Stimulated activated CD8-positive, alpha-beta memory T cell treated with anti-CD3 and anti-CD28 coated beads, Interleukin-12 subunit alpha, Interleukin-12 subunit beta, amount 100 ng/mL, for 4 hours (primary cell): ENCODE measurements at places on chromosomes 1 and 21.

GRCh38 chr21:40985370-40985769 is 138.4 kb upstream of the DSCAM start:
- no peak for DNase-seq

GRCh38 chr1:242240077-242240476 is 241.2 kb upstream of the MAP1LC3C start:
- no peak for DNase-seq

DNA sequence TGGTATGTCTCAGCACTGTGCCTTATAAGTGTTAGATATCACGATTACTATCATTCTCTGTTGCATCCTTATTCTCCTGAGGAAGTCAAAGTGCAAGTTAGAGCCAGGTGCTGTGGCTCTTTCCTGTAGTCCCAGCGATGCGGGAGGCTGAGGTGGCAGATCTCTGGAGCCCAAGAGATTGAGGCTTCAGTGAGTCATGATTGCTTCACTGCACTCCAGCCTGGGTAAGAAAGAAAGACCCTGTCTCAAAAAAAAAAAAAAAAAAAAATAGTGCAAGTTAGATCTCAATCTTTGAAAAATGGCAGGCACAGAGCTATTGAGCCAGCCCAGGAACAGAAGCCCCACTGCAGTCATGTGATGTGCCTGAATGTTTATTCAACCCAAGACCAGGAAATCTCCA is 147.8 kb upstream of the POGK start:
- no peak for DNase-seq

DNA sequence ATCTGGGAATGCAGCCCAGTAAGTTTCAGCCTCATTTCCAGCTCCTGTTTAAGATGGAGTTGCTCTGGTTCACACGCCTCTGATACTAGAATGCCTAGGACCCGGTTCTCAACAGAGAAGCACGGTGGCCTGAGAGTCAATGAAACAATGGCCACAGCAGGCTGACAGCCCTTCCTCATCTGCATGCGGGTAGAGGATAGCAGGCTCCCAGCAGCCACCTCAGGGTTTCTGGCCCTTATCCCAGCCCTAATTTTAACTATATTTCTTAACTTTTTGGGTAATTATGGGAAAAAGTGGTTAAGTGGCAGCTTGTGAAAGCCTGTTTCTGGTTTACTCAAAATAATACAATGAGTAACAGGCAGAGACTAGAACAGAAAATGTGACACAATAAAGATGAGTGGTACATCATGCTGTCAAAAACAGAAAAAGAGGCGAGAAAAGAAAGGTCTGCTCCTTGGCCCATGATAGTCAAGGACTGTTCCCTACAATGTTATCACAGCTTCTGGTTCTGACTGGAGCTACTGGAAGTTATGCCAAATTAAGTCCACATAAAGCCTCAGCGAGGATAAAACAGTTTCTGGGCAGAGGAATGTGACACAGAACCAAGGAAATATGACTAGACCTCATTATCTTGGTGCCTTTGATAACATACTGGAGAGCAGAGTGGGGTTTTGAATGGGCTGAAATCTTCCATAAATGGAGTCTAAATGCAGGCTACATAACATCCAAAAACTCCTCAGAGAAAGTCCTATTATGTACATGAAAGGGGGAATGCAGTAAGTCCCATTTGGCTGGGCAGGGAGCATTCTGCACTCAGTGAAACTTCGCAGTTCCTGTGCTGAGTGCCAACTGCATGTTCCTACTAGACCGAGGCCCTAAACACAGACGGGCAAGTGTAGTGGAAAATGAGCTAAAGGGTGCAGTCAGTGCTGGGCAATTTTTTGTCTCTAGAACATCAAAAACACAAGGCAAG is 92.1 kb downstream of the NIBAN1 start:
- DNase-seq = no peak

DNA sequence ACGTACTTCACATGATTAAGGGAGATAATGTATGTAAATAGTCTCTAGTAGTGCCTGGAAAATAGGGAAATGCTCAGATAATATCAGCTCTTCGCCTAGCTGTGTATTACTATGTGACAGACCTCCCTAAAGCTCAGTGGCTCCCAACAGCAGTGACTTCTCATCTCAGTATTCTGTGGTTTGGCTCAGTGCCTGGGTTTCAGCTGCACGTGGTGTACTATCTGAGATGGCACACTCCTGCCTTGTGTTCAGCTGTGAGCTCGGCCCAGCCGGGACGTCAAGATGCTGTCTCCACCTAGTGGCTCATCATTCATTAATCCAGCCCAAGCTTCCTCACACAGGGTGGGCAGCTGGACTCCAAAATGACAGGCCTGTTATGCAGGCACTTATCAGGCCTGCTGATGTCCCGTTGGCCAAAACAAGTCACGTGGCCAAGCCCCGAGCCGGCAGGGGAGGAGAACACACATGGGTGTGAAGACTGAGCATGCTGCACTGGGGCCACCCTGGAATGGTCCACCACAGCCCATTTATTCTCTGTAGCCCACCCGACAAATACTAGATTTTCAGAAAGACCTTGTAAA is 17.8 kb downstream of the SLFNL1 start:
- DNase-seq = peak; percentile 67

DNA sequence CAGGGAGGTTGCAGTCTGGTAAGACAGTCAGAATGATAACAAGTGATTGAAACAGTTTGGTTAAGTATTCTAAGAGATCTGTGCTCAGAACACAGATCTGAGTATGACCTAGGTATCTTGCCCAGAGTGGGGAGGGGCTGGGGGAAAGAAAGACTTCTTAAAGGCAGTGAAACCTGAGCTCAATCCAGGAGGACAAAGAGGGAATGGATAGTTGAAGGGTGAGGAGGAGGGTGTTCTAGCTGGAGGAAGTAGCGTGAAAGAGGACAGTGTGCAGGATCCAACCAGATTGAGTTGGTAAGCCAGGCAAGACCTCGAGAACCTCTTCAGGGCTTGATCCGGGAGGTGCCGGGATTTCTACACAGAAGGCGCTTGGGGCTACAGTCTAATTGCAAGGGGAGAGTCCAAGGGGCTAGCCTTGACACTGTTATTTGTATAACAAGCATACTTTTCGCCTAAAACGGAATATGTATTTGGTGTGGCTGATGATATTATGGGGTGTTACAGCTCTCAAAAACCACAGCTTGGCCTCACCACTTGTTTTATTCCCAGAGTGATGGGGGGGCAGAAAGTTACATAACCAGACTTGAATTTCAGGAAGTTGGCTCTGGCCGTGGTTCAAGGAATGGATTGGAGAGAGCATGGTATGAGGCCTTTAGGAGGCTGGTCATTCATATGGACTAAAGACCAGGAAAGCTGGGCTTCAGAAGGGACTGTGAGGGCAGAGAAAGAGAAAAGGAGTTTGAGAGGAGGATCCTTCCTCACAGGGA is 19.1 kb downstream of the RCSD1 start:
- DNase-seq = no peak

GRCh38 chr1:57033222-57034001 is 67.6 kb upstream of the C8B start:
- DNase-seq = no peak

GRCh38 chr1:214764502-214764901 is 161.5 kb downstream of the CENPF start:
- no peak for DNase-seq

- DNase-seq = no peak
These were observed 452.3 kb downstream of the PLA2G4A start for GRCh38 chr1:187281085-187281484.
